ENCODE measurements at places on chromosomes 1 and 21.

DNA sequence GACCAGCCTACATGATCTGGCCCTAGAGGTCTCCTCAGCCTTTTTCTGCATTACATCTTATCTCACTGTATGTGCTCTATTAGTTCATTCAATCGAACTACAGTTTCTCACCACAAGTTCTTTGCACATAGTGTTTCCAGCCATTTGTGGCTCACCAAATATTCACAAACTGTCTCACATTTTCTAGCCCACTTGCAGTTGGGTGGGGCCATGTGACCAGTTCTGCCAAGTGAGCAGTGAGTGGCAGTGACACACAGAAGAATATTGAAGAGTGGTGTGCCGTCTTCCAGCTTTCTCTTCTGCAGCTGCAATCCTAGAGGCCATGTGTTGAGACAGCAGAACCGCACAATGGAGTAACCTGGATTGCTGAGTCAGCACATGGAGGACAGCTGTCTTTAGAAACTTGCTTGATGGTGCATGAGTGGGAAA, 103.2 kb upstream of the ZNF644 start:
- DNase-seq: no peak

GRCh38 chr1:17874231-17874630, 119.1 kb downstream of the ACTL8 start:
- DNase-seq: no peak

GRCh38 chr1:40153073-40153770, 8.0 kb upstream of the RLF start:
- DNase-seq: no peak

DNA sequence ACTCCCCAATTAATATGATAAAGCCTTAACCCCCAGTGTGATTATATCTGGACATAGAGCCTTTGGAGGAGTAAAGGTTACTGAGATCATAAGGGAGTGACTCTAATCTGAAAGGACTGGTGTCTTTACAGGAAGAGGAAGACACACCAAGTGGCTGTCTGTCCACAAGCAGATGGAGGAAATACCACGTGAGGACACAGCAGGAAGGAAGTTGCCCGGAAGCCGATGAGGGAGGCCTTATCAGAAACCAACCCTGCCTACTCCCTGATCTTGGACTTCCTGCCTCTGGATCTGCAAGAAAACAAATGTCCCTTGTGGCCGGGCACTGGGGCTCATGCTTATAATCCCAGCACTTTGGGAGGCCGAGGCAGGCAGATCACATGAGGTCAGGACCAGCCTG, 110.3 kb upstream of the CHRM3 start:
- no peak for DNase-seq

DNA sequence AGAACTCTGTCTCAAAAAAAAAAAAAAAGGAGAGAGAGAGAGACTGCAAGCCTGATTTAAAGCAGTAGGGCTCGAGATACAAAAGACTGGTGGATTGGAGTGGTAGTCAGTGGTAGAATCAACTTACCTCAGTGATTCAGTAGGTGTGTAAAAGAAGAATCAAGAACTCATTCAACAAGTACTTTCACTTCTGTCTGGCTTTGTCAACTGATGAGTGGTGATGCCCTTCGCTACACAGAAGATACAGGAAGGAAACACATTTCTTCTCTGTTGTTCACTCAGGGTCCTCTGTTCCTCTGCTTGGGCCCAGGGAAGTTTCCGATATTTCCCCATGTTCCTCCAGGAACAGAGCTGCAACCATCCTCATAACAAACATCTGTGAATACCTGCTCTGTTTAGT, 68.6 kb upstream of the COG2 start:
- DNase-seq: no peak

- no peak for DNase-seq
Observed at GRCh38 chr1:175138579-175138978, 54.0 kb downstream of the KIAA0040 start.

GRCh38 chr1:239218301-239218700, 168.1 kb upstream of the CHRM3 start:
- DNase-seq: no peak

DNA sequence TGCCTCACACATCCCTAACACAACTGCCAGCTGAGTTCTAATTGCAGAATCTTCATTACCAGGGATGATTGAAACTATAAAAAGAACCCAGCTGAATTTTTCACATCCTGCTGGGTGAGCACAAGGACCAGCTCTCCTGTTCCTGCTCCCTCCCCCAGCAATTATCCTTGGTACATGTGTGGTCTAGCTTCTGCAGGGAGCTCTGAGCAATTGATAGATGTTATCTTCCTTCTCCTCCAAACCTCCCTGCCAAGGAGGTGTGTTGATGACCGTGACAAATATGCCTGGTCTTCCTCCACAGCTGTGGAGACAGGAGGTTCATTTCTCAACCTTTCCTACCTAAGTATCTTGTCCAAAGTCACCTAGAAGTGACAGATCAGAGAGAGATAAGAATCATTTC, 65.3 kb upstream of the MAN1A2 start:
- no peak for DNase-seq
